ENCODE measurements at places on chromosomes 5 and 9.
A peak's percentile ranks its signal among the peaks of the same experiment; 100 is the strongest.

DNA sequence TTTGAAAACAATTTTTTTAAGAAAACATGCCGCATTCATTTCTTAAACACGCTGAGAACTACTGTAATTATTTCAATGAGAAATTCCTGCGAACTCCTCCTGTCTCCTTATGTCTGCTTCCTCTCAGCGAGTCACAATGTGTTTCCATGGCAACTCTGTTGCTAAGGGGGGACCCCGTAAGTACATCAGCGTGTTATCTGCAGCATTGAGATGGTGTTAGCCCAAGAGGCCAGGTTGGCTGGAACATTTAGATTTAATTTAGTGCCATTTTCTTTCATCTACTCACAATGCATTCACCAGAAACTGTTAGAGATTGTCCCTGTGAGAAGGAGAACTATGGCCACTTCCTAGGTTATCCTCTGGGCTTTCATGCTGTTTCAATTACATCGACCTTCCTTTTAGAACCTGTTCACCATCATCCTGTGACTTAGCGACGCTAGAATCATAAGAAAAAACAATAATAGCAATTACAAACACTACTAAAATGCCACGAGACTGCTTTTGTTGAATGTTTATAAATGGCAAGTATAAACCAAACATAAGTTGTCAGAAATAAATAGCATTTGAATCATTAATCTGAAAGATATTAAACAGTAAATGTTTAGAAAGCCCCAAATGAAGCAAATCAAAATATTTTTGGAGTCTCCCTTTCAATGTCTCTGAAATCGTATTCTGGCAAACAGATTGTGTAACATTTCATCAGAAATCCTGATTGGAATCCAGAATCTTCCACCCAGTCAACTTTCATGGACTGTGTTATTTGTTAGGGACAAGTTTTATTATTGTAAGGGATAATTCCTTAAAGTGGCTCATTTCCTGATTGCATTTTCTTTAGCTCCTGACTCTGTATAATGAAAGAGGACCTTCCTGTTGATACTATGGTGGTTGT lies 39.7 kb upstream of the SHC3 start:
- no peak overlapping the region for H3K4me3 ChIP-seq
- DNase-seq, result no peak
- H3K27me3 ChIP-seq, result peaks cover 5% of the 10 kb centered on the region
- no peak overlapping the region for H3K27ac ChIP-seq
- no peaks in the 10 kb centered on the region for H3K36me3 ChIP-seq
- no peaks in the 10 kb centered on the region for H3K4me1 ChIP-seq

- no peaks in the 10 kb centered on the region for H3K36me3 ChIP-seq
- no peak overlapping the region for H3K4me3 ChIP-seq
- H3K27ac ChIP-seq, result peak overlapping the region; percentile 9
- H3K4me1 ChIP-seq, result peaks cover 2% of the 10 kb centered on the region
- no peak for DNase-seq
- H3K27me3 ChIP-seq, result no peaks in the 10 kb centered on the region
Observed at GRCh38 chr9:83342006-83342405, 196.2 kb downstream of the FRMD3 start.

GRCh38 chr5:97162045-97162444 lies 19.6 kb upstream of the LIX1 start:
- no peak overlapping the region for H3K4me3 ChIP-seq
- no peaks in the 10 kb centered on the region for H3K27me3 ChIP-seq
- no peak for DNase-seq
- no peak overlapping the region for H3K27ac ChIP-seq

DNA sequence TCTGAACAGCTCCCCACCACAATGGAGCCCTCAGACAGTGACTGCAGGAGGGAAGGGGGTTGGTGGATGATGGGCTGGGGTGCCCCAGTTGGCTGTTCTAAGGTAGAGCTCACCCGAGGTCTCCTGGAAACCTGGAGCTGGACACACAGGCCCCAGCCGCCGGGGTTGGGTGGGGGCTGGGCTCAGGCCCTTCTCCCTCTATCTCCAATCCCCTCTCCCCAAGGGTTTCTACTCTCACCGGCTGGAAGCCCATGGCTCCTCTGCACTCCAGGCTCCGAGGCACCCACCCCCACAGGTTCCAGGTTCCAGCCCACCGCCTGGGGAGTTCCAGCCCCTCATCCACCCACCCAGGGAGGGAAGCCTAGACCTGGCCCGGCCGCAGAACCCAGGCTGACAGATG lies 766 bp downstream of the NR5A1 start:
- peaks cover 27% of the 10 kb centered on the region for H3K27me3 ChIP-seq
- H3K36me3 ChIP-seq, result no peaks in the 10 kb centered on the region
- DNase-seq, result no peak
- peaks cover 5% of the 10 kb centered on the region for H3K4me1 ChIP-seq
- no peak overlapping the region for H3K4me3 ChIP-seq

GRCh38 chr5:1913578-1913977 lies 30.9 kb upstream of the IRX4 start:
- no peak overlapping the region for H3K27ac ChIP-seq
- no peaks in the 10 kb centered on the region for H3K27me3 ChIP-seq
- no peak overlapping the region for H3K4me3 ChIP-seq
- DNase-seq, result no peak
- H3K36me3 ChIP-seq, result no peaks in the 10 kb centered on the region
- no peaks in the 10 kb centered on the region for H3K4me1 ChIP-seq

GRCh38 chr5:91963166-91963565 lies 580.0 kb upstream of the ARRDC3 start:
- H3K4me3 ChIP-seq, result no peak overlapping the region
- H3K4me1 ChIP-seq, result no peaks in the 10 kb centered on the region
- DNase-seq, result no peak
- no peaks in the 10 kb centered on the region for H3K36me3 ChIP-seq
- no peaks in the 10 kb centered on the region for H3K27me3 ChIP-seq

- no peak for DNase-seq
- no peak overlapping the region for H3K4me3 ChIP-seq
- H3K27me3 ChIP-seq, result peaks cover 37% of the 10 kb centered on the region
- H3K27ac ChIP-seq, result no peak overlapping the region
- no peaks in the 10 kb centered on the region for H3K36me3 ChIP-seq
- no peaks in the 10 kb centered on the region for H3K4me1 ChIP-seq
Observed at GRCh38 chr5:44387406-44387805, 1.8 kb downstream of the FGF10 start.

DNA sequence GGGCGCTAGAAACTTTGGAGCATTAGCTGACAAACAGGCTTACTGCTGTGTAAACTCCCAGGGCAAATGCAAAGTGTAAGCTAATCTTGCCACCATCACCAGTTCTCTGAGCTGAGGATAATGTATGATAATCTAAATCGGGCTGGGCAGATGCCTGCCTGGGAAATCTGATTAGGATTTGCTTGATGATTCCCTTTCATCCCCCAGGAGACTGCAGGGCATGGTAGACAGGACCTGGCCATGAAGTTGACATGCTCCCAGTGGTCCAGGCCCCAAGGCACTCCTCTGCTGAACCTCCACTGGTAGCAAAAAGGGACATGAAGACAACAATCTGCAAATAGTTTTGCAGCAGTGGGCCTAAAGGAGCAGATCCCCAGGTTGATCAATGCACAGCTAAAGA lies 317.5 kb downstream of the SPOCK1 start:
- no peaks in the 10 kb centered on the region for H3K36me3 ChIP-seq
- H3K4me1 ChIP-seq, result no peaks in the 10 kb centered on the region
- no peak overlapping the region for H3K4me3 ChIP-seq
- no peak overlapping the region for H3K27ac ChIP-seq
- DNase-seq, result no peak
- peaks cover 8% of the 10 kb centered on the region for H3K27me3 ChIP-seq

GRCh38 chr9:95365766-95366165 lies 48.3 kb upstream of the FANCC start:
- no peak for DNase-seq
- peaks cover 49% of the 10 kb centered on the region for H3K27me3 ChIP-seq
- no peak overlapping the region for H3K27ac ChIP-seq
- no peaks in the 10 kb centered on the region for H3K4me1 ChIP-seq

GRCh38 chr9:95852059-95853032 lies 23.1 kb upstream of the ERCC6L2 start:
- H3K4me3 ChIP-seq, result no peak overlapping the region
- H3K4me1 ChIP-seq, result peaks cover 3% of the 10 kb centered on the region
- H3K27me3 ChIP-seq, result no peaks in the 10 kb centered on the region
- no peak for DNase-seq

DNA sequence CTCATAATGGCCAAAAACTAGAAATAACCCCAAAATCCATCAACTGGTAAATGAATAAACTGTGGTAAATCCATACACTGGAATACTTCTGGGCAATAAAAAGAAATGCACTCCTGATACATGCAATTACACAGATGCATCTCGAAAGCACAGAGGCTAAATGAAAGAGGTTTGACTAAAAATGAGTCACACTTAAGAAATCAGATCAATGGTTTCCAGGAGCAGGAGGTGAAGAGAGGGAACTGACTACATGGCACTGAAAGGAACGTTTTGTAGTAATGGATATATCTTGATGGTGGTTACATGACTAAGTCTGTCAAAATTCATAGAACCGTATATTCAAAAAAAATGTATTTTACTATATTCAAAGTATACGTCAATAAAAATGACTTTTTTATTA lies 42.4 kb downstream of the STRBP start:
- no peaks in the 10 kb centered on the region for H3K27me3 ChIP-seq
- no peak overlapping the region for H3K27ac ChIP-seq
- DNase-seq, result no peak
- peaks cover 6% of the 10 kb centered on the region for H3K36me3 ChIP-seq
- H3K4me1 ChIP-seq, result peaks cover 16% of the 10 kb centered on the region

GRCh38 chr5:14109771-14110170 lies 33.4 kb upstream of the TRIO start:
- H3K36me3 ChIP-seq, result no peaks in the 10 kb centered on the region
- peaks cover 10% of the 10 kb centered on the region for H3K27me3 ChIP-seq
- H3K4me3 ChIP-seq, result no peak overlapping the region
- H3K27ac ChIP-seq, result no peak overlapping the region
- no peak for DNase-seq
- peaks cover 9% of the 10 kb centered on the region for H3K4me1 ChIP-seq

GRCh38 chr9:112699230-112699629 lies 18.7 kb downstream of the INIP start:
- peaks cover 33% of the 10 kb centered on the region for H3K36me3 ChIP-seq
- peak overlapping the region; percentile 48 for H3K27ac ChIP-seq
- peak overlapping the region; percentile 47 for H3K4me3 ChIP-seq
- no peak for DNase-seq
- H3K27me3 ChIP-seq, result no peaks in the 10 kb centered on the region

DNA sequence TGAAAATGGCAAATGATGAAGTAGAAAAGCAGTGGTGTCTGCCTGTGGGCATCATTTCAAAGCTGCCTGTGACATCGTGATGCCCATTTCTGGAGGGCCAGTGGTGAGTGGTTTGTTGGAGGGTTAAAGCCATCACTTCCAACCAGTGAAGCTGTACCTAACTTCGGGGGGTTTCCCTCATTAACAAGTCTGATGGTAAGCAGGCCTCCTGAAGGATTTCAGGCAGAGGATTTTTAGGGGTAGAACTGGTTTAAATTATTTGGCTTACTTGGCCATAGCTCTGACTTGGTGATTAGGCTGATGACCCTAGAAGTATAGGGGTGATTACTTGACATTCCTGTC lies 10.7 kb downstream of the TNFAIP8 start:
- H3K4me3 ChIP-seq, result peak overlapping the region; percentile 61
- peaks cover 47% of the 10 kb centered on the region for H3K36me3 ChIP-seq
- no peaks in the 10 kb centered on the region for H3K27me3 ChIP-seq
- DNase-seq, result no peak
- peak overlapping the region; percentile 91 for H3K27ac ChIP-seq

- no peaks in the 10 kb centered on the region for H3K4me1 ChIP-seq
- no peak for DNase-seq
- no peaks in the 10 kb centered on the region for H3K36me3 ChIP-seq
Observed at GRCh38 chr5:30197662-30198061, 995.8 kb upstream of the CDH6 start.

- no peak overlapping the region for H3K27ac ChIP-seq
- no peak overlapping the region for H3K4me3 ChIP-seq
- no peaks in the 10 kb centered on the region for H3K36me3 ChIP-seq
- no peaks in the 10 kb centered on the region for H3K4me1 ChIP-seq
Observed at GRCh38 chr9:81540142-81540710, 149.1 kb downstream of the TLE1 start.

- no peaks in the 10 kb centered on the region for H3K27me3 ChIP-seq
- H3K36me3 ChIP-seq, result peaks cover 2% of the 10 kb centered on the region
- peak overlapping the region; percentile 90 for H3K4me3 ChIP-seq
Observed at GRCh38 chr5:143354025-143354424, 49.5 kb downstream of the NR3C1 start.

- H3K27me3 ChIP-seq, result no peaks in the 10 kb centered on the region
- H3K4me3 ChIP-seq, result no peak overlapping the region
- no peak overlapping the region for H3K27ac ChIP-seq
- no peaks in the 10 kb centered on the region for H3K36me3 ChIP-seq
Observed at GRCh38 chr5:104305602-104306001, 743.0 kb upstream of the NUDT12 start.

DNA sequence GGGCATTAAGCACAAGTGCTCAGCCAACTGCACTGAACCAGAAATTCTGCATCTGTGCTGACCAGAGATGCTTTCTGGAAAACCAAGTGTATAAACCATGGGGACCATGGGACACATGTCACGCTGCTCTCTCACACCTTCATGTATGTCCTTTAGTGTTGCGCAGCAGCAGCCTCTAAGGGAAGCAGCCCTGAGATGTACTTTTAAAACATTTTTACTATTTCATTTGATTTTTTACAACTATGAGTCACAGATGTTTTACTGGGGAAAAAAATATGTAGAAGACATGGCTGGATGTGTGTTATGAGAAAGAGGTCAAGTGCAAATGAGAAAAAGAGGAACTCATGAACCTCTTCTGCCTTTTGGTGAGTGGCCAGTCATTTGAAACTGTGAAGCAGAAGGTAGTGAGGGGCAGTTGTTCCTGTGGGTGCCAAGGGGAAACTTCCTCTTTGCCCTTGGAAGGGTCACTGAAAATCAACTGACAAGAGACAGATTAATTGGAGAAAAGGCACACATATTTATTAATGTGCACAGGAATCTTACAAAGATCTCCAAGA lies 31.4 kb upstream of the SYK start:
- H3K36me3 ChIP-seq, result peaks cover 1% of the 10 kb centered on the region
- H3K27me3 ChIP-seq, result peaks cover 9% of the 10 kb centered on the region
- no peak for DNase-seq
- H3K27ac ChIP-seq, result no peak overlapping the region
- H3K4me1 ChIP-seq, result no peaks in the 10 kb centered on the region

DNA sequence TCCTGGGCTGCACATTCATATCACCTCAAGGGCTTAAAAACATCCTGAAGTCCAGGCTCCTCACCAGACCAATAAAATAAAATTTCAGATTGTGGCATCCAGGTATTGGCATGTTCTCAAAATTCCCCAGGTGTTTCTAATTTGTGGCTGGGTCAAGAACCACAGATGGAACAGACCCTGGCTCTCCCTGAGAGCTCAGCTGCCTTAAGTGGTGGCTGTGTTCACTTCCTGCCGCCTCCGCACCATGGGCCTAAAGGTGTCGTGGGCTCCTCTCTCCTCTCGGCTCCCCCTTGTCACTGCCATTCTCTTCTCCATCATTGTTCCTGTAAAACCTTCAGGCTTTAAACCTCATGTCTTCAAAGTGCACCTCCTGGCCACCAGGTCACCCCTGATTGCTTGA lies 17.8 kb upstream of the CCNJL start:
- no peaks in the 10 kb centered on the region for H3K36me3 ChIP-seq
- no peak overlapping the region for H3K27ac ChIP-seq
- no peak for DNase-seq

GRCh38 chr5:143495821-143496275 lies 92.4 kb upstream of the NR3C1 start:
- no peak overlapping the region for H3K4me3 ChIP-seq
- H3K4me1 ChIP-seq, result no peaks in the 10 kb centered on the region
- no peak overlapping the region for H3K27ac ChIP-seq
- no peak for DNase-seq

Measured in activated naive CD8-positive, alpha-beta T cell treated with anti-CD3 and anti-CD28 coated beads, Interleukin-2, amount 10 ng/mL, durations not matched to agents 7 days and 5 days (primary cell).